GM12864 (cell line): ENCODE measurements at places on chromosomes 6 and 20.

DNA sequence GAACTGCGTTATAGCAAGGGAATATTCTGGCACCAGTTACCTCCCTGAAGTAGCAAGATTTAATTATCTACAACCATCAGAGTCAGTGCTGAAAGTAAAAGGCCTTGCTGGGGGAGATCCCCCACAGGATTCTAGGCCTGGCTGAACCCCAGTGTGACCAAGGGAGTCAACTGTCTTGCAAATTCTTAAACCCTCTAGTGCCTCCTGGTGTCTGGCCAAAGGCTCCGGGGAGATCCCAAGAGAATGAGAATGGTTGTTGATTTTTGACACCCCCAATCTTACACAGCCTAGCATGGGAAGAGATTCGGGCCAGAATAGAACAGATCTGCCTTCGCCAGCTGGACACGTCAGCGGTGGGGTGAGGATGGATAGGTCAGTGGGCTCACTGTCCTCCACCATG, 179.4 kb downstream of the ERMARD start:
- no peak for DNase-seq

GRCh38 chr20:32018269-32019155, 8.3 kb downstream of the CCM2L start:
- DNase-seq = no peak

- DNase-seq = no peak
Measured at GRCh38 chr20:64112691-64113443, 5.5 kb upstream of the NPBWR2 start.

DNA sequence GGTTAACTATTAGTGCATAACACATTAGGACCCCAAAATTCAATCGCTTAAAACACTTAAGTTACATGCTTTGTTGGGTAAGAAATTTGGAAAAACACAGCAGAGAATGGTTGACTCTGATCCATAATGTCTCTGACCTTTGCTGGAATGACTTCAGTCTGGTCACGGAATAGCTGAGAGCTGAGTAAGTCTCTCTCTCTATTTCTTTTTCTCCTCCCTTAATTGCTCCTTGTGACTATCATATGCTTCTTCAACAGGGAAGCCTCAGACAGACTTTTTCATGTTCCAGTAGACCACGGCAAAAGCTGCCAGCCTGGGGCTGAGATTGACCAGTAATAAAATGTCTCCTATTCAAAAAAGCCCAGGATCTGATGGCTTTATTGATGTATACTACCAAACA, 4.8 kb downstream of the OR12D1 start:
- DNase-seq = no peak

DNA sequence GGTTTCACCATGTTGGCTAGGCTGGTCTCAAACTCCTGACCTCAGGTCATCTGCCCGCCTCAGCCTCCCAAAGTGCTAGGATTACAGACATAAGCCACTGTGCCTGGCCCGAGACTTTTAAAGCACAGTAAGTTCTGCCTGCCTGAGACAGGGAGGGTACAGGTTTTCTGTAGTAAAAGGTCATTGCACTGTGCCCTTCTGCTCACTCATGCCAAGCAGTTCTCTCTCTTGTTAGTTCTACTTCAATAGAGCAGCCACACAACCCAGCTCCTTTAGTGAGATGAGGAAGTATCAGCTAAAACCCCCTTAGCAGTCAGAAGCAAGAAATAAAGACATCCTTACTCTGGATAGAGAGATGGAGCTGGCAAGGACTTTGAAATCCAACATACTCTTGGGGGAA, 52.4 kb upstream of the ARMH2 start:
- DNase-seq = no peak

- no peak for DNase-seq
Measured at GRCh38 chr6:54074109-54074508, 37.1 kb upstream of the MLIP start.

- no peak for DNase-seq
Measured at GRCh38 chr6:131103296-131103695, 32.0 kb upstream of the AKAP7 start.
